ENCODE measurements at places on chromosomes 5 and 9.

DNA sequence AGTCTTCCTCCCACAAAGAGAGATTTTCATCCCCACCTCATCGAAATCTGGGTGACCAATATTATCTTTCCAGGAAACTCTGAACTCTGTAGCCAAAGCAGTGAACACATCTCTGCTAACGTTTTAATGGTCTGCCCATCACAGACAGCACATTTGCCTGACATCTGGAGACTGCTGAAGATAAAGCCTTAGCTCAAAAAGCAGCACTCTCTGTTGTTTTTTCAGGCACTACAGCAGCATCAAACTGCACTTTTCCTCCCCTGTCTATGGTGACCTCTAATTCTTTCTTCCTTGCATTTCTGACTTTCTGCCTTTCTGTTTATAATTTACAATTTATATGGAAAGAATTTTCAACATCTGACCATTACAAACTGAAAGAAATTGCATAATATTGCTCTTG, 66.8 kb downstream of the RAB3C start:
- no peak for DNase-seq

DNA sequence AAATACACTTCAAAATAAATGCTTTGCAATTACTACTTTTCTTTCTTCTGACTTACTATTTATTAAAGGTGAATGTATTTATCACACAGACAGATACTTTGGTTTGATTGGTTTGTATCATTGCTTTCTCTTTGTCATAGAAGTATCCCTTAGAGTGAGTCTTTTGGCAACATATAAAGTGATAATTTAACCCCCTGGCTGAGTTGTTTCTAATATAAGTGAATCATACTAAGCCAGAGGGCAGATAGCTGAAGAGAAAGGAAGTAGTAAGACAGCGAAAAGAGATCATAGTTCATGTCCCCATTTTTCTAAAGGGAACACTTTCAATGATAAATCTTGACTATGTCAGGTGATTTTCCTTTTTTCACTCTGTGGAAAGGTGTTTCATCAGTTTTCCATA, 38.6 kb downstream of the CAMK4 start:
- no peak for DNase-seq

DNA sequence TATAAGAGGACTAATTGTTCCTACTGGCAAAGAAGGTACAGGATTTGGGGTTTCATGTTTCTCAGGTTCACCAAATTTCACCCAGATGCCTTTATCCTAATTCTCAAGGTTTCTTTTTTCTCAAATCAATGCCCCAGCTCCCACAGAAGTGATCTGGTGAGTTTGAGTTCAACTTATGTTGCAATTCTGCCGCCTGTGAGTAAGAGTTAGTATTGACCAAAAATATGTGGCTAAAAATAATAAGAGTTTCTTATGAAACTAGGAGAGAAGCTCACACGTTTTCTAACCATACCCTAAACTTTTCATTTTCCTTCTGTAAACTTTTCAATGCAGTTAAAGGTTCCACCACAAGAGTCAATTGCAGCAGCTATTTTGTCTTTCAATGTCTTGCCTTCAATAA, 15.1 kb downstream of the SLCO6A1 start:
- no peak for DNase-seq

DNA sequence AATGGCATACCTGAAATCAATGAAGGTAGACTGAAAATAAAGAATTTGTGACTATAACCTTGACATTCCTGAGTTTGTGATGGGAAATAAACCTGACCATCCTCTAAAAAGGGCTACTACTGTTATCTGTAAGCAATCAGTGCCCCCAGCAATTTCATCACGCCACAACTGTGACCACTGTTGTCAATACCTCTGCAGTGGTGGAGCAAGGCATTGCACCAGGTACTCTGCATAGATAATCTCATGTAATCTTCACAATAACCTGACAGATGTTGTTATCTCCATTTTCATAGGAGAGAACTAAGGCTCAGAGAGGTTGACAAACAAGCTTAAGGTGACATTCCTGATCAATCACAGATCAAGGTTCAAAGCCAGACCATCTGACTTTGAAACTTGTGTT, 38.5 kb upstream of the FRRS1L start:
- DNase-seq = no peak

GRCh38 chr5:96605144-96605837, 56.9 kb upstream of the CAST start:
- no peak for DNase-seq
